ENCODE measurements at places on chromosomes 1 and 21.
A peak's percentile ranks its signal among the peaks of the same experiment; 100 is the strongest.

DNA sequence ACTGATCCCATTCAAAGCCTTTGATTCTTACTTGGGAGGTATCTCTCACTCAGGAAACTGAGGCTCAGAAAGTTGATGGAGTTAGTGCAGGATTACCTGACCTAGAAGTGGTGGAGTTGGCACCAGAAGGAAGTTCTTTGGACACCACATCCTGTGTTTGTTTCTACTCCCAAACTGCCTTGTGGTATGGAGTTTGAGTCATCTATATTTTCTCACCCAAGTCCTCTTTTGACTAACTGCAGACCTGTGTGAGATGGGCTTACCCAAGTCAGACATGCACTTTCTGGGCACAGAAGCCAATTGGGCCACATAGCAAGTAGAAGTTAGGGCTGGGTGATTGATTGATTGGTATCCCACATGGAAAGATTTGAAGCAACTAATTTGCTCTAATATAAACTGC lies 36.1 kb downstream of the FGGY start:
- no peak for DNase-seq

GRCh38 chr1:33500547-33500946 lies 28.1 kb downstream of the ZSCAN20 start:
- no peak for DNase-seq

DNA sequence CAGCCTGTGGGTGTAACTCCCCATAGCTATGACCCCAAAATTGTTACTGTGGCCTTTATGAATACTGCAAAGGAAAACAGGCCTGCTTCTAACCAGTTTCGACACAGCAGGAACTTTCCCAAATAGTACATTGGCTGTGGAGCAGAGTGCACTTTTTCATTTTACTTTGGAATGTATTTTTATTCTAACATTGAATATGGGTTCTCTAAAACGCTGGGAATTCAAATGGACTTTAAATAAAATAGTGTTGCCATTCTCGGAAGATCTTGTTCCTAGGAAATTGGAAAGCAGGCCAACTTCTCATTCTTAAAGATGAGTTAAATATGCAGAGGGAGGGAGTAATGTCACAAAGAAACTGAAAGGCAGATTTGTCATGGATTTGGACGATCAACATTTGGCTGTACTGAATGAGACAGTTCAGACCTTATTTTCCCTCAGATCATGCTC lies 39.6 kb upstream of the ARHGAP29 start:
- no peak for DNase-seq

GRCh38 chr1:184555665-184556641 lies 169.1 kb downstream of the C1orf21 start:
- DNase-seq: no peak

DNA sequence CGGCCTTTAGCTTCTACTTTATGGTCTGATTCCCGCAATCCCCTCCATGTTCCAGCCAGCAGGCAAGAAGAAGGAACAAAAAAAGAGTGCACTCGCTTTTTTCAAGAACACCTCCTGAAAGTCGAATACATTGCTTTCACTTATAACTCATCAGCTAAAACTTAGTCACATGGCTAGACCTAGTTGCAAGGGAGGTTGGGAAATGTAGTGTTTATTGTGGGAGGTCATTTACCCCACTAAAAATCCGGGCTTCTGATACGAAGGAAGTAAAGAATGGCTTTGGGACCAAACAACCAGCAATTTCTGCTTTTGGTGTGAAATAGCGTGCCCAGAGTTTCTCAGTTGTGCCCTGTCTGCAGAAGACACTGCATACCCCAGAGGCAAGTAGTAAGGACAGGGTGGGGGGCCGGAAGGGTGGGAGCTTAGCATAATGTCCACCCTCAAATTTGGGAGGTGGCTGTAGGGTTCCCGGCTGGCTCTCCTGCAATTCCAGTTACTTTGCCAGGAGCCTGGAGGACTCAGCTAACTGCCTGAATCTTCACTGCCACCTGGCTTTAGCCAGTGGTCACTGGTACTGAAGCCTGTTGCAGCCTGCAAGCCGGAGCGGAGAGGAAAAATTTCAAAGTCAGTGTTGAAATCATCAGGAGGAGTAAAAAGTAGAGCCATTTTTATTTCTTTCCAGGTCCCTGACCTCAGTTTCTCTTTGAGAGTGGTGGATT lies 57.7 kb upstream of the F3 start:
- DNase-seq: no peak

GRCh38 chr1:115506924-115507589 lies 134.7 kb upstream of the VANGL1 start:
- DNase-seq: peak; percentile 45

DNA sequence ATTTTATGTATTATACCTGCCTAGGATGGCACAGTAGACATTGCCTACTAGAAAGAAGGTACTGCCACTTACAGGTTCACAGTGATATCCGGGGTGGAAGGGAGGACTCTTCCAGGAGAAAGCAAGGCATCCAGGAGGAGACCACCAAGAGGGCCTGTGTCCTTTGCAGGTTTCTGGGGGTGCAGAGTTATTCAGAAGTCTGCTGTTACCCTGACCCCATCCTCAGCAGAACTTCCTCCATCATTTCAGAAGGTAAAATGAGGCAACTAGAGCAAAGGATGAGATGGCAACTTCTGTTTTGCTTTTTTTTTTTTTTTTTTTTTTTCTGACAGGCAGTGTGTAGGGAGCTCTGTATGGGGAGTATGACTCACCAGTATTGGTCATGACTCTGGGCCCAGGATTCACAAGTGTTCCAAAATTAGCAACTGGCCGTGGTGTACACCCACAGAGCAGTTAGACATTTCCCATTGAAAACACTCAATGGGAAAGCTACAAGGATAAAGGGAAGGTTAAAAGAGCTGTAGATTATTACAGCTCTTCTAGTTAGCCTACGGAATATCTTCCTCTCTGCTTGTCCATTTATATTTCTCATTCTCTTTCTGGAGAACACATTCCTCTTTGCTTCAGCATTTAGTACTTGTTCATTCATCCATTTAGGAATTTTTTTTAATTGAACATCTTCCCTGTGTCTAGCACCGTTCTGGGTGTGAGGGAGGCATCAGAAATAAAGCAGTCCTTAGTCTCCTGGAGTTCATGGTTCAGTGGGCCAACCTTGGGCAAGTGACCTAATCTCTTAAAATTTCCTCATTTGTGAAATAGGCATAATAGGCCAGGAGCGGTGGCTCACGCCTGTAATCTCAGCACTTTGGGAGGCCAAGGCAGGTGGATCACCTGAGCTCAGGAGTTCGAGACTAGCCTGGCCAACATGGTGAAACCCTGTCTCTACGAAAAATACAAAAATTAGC lies 50.5 kb upstream of the PPP2R5A start:
- no peak for DNase-seq

- DNase-seq: peak; percentile 94
Measured at GRCh38 chr1:157992031-157992832, 1.2 kb upstream of the KIRREL1 start.

- DNase-seq: no peak
Measured at GRCh38 chr1:43383449-43383848, 6.2 kb downstream of the MED8 start.

Measured in eye (tissue), 1 donor.